Left kidney (tissue), 8 donors: ENCODE measurements at places on chromosomes 3 and 15.

DNA sequence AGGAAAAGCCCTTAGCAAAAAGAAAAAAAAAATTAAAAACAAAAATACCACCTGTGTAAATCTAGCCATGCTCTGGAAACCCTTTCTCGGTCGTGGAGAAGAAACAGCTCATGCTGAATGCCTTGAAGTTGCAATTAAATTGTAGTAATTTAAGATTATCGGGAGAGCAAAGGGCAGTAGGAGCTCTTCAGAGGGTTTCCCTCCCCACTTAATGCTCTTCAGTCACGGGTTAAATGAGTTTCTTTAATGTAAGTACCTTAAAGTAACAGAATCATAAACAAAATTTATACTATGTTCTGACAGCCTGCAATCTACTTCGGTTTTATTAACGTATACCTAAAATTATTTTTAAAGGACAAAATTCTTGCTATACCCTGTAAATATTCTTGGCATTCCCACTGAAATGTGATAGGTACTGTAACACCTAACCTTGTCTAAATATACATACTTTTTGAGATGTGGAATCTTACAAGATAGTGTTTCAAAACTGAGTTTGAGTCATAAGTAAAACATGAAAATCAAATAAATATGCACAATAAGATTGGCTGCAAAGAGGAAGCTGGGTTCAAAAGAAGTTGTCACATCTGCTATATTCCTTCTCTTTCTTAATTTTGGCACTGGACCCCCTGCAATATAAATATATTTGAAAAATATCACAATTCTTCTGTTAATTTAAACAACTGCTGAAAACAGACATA, 5.3 kb downstream of the FOXP1 start:
- peak; percentile 27 for DNase-seq

DNA sequence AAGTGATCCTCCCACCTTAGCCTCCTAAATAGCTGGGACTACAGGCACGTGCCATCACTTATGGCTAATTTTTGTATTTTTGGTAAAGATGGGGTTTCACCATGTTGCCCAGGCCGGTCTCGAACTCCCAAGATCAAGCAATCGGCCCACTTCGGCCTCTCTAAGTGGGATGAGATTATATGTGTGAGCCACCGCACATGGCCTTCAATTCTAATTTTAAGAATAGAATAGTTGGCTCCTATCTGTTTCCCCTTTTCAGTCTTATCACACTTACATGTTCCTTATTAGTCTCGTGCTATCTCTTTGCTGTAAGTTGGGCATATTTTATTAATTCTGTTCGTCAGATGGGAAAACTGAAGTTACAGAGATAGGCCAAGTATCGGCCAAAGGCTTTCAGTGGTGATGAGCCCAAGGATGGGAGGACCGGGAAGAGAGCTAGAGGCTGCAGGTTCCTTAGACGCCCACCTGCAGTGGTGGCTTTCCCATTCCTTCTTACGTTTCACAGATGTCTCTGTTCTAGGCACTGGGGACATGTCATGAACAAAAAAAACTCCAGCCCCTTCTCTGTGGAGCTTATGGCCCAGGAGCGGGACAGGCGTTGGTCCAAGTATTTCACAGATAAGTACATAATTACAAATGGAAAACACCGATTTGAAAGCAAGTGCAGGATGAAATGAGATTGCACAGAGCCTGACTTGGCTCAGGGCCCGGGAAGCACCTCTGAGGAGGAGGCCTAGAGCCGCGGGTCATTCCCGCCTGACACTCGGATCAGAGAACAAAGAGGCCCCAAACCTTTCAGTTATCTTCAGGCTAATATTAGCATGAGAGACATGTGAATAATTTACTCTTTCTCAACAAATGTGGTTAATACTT, 91.1 kb upstream of the KLF13 start:
- DNase-seq: no peak

DNA sequence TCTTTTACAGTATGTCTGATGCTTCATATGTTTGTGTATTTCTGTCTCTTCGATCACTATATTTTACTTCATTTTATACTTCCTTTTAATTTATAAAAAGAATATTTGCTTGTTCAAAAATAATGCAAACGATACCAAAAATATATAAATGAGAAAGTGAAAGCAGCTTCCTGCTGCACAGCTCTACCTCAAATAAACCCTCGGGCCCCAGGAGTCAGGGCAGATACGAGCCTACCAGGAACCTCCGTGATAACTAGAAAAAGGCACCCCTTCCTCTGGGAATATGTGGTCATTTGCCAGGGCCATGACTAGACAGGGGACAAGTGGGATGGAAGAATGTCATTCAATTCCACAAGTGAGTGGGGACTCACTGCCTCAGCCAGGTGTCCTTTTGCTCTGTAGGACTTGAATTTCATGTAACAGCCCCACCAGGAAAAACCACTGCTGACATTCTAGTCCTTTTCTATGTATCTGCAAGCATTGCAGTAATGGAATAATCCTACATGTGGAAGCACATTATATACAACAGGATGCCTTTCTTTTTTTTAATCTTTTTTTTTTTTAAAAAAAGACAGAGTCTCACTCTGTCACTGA, 133.3 kb downstream of the SUCLG2 start:
- no peak for DNase-seq

GRCh38 chr3:147411815-147412241, 2.7 kb downstream of the ZIC1 start:
- DNase-seq: no peak

GRCh38 chr15:65942436-65942835, 73.1 kb downstream of the RAB11A start:
- no peak for DNase-seq

DNA sequence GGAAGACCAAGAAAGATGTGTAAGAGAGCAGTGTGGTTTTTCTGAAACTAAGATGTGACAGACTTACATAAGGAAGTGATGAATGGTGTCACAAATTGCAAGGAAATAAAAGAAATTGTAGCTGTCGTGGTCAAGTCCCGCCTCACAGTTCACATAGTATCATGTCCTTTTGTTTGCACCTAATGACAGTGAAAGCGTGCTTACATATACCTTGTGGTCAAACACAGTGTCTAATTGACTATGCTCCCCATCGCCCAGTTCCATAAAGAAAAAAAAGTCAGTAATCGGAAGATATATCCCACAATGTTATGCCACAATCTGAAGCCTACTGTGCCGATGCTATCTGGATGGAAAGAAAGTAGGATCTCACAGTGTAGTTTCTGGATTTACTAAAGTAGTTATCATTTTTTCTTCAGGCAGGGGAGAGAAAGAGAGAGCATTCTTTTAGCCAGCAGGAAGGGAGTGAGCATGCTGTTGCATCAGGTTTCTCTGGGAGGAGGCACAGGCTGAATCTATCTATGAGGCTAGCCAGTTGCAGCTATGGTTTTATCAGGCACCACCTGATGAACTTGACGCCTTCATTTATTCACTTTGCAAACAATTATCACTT, 9.8 kb upstream of the PLSCR1 start:
- no peak for DNase-seq

- DNase-seq: no peak
Observed at GRCh38 chr3:25678581-25678980, 13.9 kb upstream of the TOP2B start.

- no peak for DNase-seq
Observed at GRCh38 chr3:152327203-152327602, 58.5 kb downstream of the MBNL1 start.

- no peak for DNase-seq
Observed at GRCh38 chr3:149167898-149168297, 38.5 kb downstream of the HPS3 start.

DNA sequence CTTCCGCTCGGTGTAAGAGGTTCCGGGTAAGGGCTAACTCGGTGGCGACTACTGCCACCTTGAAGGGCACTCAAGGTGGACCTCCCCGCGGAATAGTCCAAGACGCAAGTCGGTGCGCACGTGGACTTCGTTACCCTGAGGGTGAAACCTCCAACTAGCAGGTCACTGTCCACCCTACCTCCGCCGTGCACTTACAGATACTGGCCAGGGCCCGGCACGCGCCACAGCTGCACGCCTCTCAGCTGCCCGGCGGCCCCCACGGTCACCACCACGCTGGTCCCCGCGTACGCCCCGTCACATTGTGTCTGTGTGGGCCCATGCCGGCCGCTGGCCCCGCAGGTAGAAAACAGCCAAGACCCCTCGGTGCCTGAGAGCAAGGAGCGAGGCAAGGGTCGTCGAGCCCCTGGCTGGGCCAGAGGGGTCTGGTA, 1.1 kb downstream of the LTK start:
- DNase-seq: no peak
